ENCODE measurements at places on chromosomes 1 and 21.
A peak's percentile ranks its signal among the peaks of the same experiment; 100 is the strongest.

DNA sequence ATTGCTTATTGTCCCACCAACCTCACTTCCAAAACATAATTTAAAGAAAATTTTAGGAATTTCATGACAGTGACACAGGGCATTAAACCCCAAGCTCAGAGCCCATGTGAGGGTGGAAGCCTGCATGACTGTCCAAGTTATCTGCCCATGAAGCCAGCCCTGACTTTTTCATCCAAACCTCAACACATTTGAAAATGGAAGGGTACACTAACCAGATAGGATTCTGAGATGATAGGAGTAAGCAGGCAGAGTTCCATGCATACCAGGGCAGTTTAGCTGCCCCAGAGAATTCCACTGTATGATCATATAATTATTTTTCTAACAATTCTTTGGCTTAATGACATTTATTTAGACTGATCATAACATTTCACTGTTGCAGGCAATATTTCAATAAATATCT lies 986.0 kb downstream of the TTLL7 start:
- no peak for DNase-seq

GRCh38 chr1:36419569-36419968 lies 21.9 kb upstream of the LSM10 start:
- DNase-seq, result no peak

DNA sequence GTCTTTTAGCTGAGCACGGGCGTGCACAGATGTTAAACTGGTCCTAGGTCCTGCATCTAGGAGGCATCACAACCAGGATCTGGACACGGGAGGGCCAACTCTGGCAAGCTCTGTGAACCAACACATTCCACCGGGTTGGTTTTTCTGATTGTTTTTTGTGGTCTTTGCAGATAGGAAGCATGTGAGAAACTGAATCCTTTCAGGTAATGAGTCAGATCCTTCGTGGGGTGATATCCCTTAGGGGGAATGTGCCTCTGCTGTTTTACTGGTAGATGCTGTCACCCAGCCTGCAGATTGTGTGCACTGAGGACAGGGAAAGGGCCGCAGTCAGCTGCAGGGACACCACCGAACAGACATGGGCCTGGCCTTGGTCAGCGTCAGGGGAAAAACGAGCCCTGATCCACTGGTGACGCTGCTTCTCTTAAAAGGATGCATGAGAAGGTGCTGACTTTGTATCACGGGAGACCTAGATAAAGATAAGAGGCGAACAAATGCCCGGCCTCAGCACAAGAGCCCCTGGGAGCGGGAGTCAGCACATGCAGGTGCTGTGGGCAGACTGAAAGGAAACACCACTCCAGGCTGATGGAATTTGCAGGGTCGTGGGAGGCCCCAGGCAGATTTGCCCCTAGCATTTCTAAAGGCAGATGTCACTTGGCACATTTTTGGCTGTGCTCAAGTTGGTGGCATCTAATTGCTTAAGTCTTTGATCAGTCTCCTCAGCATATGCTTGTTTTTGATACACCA lies 51.1 kb downstream of the DOP1B start:
- no peak for DNase-seq

GRCh38 chr1:200982071-200982945 lies 41.2 kb downstream of the KIF21B start:
- DNase-seq, result no peak

- DNase-seq, result peak; percentile 85
Observed at GRCh38 chr1:160400646-160401486, 502 bp downstream of the VANGL2 start.

- DNase-seq, result no peak
Observed at GRCh38 chr1:25088946-25089345, 143.4 kb downstream of the SYF2 start.

GRCh38 chr1:248847181-248847955 lies 9.3 kb downstream of the ZNF672 start:
- DNase-seq, result no peak

DNA sequence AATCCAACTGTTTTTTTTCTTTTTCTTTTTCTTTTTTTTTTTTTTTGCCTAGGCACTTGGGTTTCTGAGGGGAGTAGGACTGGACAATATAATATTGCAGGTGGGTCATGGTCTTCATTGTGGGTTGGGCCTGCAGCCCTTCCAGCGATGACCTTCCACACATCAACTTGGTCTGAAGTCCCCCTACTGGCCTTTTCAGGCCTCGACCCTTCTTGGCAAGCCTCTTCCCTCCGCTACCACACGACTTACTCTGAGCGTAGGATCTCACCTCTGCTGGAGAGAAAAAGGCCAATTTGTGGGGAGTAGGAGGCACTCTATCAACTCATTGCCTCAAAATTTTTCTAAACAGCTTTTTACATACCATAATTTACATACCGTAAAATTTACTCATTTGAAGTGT lies 51.1 kb upstream of the GRIK3 start:
- DNase-seq, result peak; percentile 30

GRCh38 chr1:16977377-16977776 lies 3.0 kb downstream of the MFAP2 start:
- DNase-seq, result no peak

GRCh38 chr1:94438692-94439276 lies 20.6 kb downstream of the ABCD3 start:
- DNase-seq, result no peak

GRCh38 chr1:221735999-221736398 lies 5.9 kb downstream of the DUSP10 start:
- DNase-seq, result no peak

GRCh38 chr1:62869217-62869754 lies 85.4 kb downstream of the ATG4C start:
- DNase-seq, result no peak

GRCh38 chr1:226985239-226985838 lies 45.2 kb downstream of the COQ8A start:
- DNase-seq, result no peak

DNA sequence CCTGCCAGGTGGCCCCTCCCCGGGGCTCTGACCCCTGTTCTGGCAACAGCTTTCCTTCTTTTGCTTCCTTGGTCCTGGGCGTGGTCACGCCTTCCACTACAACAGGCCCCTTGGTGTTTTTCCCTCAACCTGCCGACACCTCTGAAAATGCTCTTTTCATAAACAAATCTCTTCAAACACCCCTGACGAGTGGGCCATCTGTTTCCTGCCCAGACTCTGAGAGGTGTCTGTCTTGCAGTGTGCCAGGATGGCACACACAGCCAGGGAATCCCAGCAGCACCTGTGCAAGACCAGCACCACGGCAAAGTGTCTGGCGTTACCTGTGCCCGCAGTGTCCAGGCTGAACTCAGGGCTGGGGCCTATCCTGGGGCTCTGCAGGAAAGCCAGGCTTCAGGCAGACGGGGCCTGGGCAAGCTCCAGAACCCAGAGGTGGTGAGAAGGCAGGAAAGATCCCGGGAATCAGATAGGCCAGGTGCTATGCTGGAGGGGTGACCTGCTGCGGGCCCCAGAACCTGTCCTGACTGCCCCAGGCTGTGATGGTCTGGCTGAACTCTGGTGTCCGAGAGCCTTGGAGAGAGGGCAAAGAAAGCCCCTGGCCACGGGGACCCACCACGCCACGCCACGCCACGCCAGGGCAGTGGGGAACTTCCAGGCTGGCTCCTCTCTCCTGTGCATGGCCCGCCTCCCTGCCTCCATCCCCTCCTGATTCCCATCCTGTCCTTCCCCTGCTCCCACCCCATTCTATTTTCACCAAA lies 88.9 kb downstream of the SIK1 start:
- no peak for DNase-seq

- DNase-seq, result no peak
Observed at GRCh38 chr1:227894831-227895451, 52.8 kb downstream of the WNT9A start.

GRCh38 chr21:27275294-27275927 lies 308.5 kb upstream of the ADAMTS5 start:
- no peak for DNase-seq

- no peak for DNase-seq
Observed at GRCh38 chr1:198121056-198121826, 35.6 kb upstream of the NEK7 start.

DNA sequence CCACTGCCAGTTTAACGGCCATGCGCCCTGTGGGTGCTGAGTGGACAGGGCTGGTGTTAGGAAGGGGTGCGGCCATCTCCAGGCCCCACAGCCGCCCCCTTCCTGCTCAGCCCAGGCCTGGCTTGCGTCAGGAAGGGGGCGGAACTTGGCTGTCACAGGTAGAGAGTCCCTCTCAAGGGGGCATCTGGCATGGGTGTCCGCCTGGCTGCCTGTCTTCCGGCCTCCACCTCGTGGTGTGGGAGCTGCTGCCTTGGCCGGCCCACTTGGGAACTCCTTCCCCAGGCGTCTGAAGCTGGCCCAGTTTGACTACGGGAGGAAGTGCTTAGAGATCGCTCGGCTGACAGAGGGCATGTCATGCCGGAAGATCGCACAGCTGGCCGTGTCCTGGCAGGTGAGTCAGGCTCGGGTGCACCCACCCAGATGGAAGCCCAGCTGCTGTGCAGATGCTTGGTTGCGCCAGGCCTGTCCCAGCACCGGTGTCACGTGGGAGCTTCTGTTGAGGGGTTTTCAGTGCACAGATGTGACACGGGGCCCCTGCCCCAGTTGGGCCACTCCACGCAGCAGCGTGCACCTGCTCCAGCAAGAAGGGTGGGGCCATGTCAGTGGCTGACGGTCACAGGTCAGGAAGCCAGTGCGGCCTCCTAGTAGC lies 9.1 kb upstream of the ATAD3B start:
- no peak for DNase-seq

- DNase-seq, result peak; percentile 30
Observed at GRCh38 chr1:30715216-30715615, 8.2 kb downstream of the MATN1 start.

DNA sequence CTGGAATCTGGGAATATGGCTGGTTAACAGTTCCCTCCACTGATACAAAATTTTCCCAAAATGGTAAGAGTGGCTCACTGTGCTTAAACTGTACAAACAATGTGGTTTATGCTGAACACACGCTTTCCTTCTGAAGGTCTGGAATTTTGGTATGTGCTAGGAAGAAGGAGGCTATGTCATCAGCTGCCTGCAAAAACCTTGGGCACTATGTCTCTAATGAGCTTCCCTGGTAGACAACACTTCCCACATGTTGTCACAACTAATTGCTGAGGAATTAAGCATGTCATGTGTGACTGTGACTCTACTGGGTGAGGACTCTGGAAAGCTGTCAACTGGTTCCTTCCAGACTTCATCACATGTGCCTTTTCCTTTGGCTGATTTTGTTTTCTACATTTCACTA lies 29.2 kb downstream of the IPP start:
- no peak for DNase-seq

DNA sequence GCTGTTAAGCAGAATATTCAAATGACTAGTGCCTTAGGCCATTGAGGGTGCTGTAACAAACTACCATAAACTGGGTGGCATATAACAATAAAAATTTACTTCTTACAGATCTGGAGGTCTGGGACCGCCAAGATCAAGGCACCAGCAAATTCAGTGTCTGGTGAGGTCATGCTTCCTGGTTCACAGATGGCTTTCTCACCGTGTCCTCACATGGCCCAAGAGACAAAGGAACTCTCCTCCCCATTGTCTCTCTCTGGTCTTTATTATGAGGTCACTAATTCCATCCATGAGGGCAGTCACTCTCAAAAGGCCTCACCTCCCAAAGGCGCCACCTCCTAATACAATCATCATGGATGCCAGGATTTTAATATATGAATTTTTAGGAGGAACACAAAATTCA lies 127.3 kb downstream of the GABPA start:
- no peak for DNase-seq

DNA sequence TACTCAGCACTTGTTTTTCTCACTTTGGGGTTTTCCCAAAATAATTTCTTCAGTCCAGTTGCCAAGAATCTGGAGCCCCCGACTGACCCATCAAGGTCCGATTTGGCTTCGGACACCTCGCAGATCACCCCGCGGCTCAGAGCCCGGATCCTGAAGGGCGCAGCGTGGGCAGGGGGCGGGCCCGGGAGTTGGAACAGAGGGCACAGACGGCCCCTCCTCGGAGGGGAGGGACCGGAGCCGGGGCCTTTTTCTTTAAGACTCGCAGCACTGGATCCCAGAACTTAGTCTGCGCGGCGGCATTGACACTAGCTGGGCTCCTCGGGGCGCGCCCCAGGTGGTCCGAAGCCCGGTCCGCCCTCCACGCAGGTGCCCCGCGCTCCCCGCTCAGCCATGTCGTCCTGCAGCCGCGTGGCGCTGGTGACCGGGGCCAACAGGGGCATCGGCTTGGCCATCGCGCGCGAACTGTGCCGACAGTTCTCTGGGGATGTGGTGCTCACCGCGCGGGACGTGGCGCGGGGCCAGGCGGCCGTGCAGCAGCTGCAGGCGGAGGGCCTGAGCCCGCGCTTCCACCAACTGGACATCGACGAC lies at the start of gene CBR3:
TSS of gene CBR3 (plus strand) at position 277 of the 588 bp plus-strand sequence. CDS start at position 391, 114 bp downstream.
- no peak for DNase-seq

GRCh38 chr1:6984986-6985385 lies 199.7 kb downstream of the CAMTA1 start:
- no peak for DNase-seq

DNA sequence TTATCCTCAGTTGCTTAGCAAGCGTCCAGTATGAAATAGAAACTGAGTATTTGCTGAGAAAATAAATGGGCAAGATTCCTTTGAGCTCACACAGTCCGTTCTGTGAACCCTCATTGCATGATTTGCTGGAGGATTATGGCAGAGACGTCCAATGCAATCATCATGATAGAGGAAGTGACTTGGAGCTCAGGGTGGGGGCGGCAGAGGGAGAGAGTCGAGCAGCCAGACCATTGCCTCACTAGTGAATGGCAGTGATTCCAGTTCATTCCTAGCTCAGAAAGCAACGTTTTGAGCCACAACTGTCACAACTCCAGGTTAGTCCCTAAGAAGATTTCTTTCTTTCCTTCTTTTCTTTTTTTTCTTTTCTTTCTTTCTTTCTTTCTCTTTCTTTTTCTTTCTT lies 27.5 kb upstream of the COL9A2 start:
- DNase-seq, result no peak
